ENCODE measurements at places on chromosomes 1 and 21. TPM values are rescaled to one million over a fixed set of nuclear protein-coding genes. Genes with fewer than 3 reads are reported as not detected.

DNA sequence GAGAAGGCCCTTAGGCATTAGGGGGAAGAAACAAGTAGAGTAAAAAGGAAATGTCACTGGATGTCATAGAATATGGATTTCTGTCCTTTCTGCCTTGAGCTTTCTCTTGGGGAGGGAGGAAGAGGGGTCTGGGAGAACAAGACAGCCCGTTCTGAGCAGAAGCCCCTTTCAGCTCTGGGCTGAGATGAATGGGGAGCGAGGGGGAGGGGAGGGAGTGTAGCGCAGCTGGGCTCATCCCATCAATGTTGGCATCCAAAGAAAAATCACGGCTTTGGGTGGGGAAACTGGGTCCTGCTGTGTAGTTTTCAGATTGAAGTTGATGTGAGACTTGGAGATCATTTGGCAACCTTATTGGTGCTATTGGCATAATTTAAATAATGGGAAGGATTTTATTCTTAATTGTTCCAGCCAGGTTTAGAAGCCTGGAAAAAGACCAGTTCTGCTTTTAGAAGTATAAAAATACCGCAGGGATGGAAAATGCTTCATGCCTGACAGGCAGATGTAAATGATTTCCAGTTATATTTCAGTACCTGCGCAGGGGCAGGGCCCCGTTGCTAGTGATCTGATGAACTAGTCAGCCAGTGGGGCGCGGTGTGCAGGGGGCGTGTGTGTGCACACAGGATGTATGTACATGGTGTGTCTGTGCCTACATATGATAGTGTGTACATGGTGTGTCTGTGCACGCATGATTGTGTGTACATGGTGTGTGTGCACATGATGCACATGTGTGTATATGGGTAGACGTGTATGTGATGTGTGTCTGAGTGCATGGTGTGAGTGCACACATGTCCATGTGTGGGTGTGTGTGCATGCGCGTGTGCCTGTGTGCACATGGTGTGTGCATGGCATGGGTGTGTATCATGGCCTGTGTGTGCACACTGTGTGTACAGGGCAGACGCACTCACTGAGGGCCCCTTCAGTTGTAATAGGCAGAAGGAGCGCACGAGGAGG is 36.0 kb downstream of the ABCG1 start:
- no peak for DNase-seq

DNA sequence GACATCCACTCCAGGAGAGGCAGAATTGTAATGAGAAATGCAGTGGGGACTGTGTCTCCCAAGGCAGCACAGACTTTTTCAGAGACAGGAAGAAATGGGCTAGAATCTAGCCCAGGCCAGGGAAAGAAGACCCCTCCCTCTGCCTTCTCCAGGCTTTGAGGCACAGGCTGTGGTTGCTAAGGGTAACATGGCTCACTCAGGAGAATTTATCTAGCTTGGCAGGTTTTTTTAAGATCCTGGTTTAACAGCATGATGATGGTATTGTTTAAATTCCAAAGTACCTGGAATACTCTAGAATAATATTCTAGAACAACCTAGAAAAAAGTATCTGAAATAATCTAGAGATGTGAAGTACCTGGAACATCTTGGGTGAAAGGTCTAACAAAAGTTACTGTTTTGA is 125.6 kb downstream of the URB2 start:
- no peak for DNase-seq

GRCh38 chr1:198876371-198876871 is 237.6 kb downstream of the PTPRC start:
- DNase-seq: peak; percentile 24

GRCh38 chr21:10272216-10272615 is 249.2 kb upstream of the TPTE start:
- no peak for DNase-seq

DNA sequence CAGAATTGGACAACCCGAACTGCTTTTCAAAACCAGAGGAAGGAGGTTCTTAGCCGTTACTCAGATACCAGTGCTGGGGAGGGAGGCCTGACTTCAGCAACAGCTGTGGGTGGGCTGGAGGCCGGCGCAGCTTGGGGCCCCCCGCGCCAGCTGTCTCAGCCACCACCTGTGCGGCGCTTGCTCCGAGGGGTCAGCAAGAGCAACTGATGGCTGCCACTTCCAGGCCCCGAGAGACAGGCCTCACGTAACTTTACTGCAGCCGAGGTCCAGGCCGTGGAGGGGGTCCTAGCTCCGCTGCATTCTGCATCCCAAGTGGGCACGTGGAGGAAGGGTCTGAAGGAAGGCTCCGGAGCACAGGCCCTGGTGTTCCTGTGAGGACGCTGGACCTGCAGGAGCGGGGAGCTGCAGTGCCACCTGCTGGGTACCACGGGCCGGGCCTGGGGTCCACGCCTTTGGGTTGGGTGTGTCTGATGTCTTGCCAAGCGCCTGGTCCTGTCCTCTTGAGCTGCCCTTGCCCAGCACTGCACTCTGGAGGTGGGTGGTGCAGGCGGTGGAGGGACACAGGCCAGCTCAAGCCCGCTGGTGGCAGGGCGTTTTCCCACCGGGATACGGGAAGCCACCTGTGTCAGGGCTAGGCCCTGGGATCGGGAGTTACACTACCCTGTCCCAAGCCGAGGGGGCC is 9.8 kb downstream of the THAP3 start:
- DNase-seq: no peak

Gene IQGAP3
- polyA plus RNA-seq: 22.8 TPM

Gene CD1E
- polyA plus RNA-seq: not detected

Gene NPR1
- 61.2 TPM for polyA plus RNA-seq

GRCh38 chr1:30534551-30534940 is 188.8 kb downstream of the MATN1 start:
- no peak for DNase-seq

Gene CDC73
- polyA plus RNA-seq: 50.6 TPM

GRCh38 chr1:164971921-164972415 is 384.5 kb downstream of the LMX1A start:
- DNase-seq: no peak

GRCh38 chr1:227885648-227886502 is 61.9 kb downstream of the WNT9A start:
- no peak for DNase-seq

DNA sequence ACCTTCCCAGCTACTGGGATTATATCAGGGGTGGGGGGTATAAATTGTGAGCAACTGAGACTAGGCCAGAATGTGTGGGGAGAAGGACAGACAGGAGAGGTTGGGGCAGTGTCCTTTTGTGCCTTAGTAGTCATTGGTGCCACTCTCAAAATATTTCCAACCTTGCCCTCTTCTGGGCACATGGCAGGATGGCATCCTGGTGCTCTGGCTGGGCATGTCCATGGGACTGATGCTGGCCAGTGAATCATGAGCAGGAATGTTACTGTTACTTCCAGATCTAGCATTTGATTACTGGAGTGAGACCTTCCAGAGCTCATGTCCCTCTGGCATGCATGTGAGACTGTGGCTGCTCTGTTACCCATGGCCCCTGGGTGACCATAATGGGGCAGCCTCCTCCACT is 151.2 kb downstream of the MATN1 start:
- DNase-seq: no peak

Gene GPX7
- polyA plus RNA-seq: 69.1 TPM

- no peak for DNase-seq
These were observed 124.1 kb upstream of the AJAP1 start for GRCh38 chr1:4530166-4530785.

DNA sequence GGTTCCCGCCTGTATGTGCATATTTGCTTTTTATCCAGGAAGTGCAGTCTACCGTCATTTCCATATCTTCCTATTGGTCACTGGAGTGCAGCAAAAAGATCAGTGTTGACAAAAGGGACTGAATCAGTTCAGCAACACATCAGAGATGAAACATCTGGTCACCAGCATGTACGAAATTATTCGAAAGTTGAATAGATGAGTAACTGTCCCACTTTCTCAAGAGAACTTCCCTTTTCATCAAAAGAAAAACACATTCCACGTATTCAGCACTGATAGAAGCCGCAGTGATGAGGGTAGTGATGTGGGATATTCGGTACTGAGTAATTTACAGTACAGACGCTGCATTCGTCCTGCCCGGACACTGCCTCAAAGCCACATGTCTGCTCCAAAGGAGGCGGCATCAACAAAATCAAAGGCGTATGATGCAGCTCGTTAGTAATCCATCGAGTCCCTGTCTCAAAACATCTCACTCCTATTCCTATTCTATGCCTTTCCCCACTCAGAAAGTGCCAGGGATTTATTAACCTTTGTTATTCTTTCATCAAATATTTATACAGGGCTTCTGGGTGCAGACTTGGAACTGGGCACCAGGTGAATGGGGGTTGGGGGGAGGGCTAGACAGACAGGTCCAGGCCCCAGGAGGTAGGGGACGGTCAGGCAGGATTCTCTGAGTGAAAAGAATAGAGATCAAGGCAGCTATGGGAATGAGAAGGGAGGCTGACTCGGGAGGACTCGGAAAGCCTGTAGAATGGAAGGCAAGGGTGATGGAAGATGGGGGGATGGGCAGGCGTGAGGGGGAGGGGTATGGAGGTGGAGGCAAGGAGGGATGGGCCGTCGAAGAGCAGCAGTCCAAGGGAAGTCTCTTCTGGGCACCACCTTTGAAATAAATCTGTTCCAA is 79.5 kb upstream of the SLC45A1 start:
- DNase-seq: no peak

DNA sequence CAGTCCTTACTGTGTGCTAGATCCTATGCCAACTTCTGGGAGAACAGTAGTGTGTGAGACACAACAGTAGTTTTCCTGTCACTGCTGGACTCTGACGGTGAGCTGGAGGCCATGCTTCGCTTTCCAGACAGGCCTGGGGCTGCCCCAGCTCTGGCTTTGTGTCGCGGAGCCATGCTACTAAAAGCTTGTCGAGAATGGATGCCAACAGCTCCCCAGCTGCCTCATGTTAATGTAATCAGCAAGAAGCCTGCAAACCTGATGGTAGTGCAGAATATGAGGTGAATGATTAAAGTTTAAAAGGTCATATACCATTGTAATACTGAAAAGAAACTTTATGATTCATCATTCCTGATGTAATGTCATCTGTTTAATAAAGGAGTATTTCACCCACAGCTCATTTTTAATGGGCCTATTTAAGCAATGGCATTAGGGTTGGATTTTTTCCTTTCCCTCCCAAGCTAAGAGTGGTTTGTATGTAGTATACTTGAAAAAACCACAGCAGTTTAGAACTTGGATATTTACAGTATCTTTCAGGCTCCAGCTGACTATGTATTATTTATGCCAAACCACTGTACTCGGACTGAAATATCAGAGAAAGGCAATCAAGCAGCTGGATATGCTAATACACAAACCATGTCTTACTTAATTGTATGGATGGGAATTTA is 343.0 kb downstream of the NUF2 start:
- no peak for DNase-seq

DNA sequence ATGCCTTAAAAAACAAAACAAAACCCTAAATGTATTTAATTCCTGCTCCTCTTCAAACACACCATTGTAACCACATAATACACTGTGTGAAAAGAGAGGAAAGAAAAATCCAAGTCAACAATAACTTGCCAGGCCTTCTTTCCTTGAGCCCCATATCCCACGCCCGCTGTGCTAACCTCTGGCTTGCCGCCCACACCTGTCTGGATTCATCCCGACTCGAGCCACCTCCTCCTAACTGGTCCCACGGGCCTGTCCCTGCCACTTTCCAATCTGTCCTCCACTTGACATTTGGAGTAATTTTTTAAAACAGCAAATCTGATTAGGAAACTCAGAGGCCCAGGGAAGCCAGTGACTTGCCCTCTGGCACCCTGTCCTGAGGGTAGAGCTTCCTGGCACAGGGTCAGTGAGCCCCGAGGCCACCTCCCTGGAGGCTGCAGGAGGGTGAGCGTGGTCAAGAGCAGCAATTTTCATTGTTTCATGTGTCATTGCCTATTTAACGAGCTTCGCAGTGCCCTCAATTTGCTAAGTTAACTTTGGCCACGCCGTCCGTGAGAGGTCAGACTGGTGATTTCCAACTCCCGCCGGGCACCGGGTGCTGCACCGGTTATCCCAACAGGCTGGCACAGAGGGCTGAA is 54.1 kb downstream of the B3GALT5 start:
- DNase-seq: no peak

All from left kidney (tissue), 8 donors.